ENCODE measurements at places on chromosomes 4 and X.

DNA sequence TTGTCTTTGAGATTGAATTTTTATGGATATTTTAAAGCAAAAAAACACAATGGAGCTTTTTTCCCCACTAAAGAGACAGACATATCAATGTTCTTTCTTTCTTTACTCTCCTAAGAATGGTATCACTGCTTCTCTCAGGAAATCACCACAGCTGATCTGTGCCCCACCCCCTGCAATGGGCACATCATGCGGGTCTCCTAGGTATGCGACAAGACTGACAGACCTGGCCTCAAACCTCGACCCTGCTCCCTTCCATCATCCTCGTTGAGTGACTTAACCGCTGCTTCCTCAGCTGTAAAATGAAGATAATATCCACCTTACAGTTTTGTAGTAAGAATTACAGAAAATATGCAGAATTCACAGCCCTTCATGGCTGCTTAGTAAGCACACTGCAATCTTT, 58.3 kb downstream of the LEF1 start:
- DNase-seq, result no peak

DNA sequence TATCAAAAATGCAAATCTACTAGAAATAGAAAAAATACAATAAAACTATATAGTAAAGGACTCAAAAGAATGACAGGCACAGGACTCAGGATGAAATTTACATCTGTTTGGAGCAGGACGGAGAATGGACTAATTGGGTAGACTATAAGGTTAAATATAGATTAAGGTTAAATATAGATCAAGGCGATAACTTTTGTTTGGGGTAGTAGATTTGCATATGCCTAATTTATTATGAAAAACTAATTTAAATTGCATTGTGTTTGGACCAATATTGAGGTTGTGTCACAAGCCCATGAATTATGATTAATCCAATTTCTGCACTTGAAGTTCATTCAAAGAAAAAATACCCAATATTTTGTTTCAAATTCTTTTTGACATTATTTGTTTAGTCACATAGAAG, 31.0 kb downstream of the MTHFD2L start:
- DNase-seq, result no peak

GRCh38 chrX:18294893-18295292, 59.6 kb downstream of the SCML2 start:
- no peak for DNase-seq

GRCh38 chrX:151984328-151984727, 9.9 kb upstream of the GABRE start:
- DNase-seq, result no peak

GRCh38 chr4:44725726-44726037, 674 bp downstream of the GNPDA2 start:
- DNase-seq, result no peak

GRCh38 chrX:471281-471680, 84.6 kb upstream of the PPP2R3B start:
- DNase-seq, result no peak

DNA sequence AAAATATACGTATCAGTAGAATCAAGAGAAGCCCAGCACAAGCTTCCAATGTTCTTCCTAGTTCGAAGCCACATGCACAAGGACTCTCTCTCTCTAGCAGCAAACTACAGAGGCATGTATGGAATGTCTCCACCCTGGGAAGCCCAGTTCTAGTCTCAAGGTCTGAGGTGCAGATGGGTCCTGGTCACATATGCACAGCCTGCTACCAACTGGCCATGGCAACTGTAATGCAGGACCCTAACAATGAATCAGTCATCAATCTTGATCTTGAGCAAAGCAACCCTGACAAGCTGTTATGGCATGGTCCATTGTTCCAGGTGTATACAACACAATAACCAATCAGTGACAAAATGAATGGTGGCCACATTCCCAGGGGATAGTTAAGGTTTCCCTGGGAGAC, 55.8 kb downstream of the MBNL3 start:
- no peak for DNase-seq

GRCh38 chr4:160370046-160370445, 1267.2 kb downstream of the RAPGEF2 start:
- DNase-seq, result no peak

DNA sequence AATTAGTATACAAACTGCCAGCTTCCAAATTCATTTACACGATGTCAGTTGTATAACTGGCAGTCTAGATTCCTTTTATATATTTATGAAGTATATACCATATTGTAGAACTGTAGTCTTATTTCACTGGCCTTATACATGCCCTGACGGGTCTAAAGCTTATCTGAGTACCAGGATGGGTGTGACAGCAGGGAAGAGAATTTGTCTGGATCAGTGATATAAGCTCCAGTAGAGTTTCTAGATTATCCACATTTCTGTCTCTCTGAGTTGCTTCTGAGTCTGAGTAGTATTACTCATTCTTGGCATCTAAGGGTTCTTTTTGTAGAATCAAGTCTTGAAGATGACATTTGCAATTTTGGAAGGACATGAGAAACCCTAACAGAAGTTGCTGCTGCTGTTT, 101.3 kb downstream of the RPA4 start:
- no peak for DNase-seq

- DNase-seq, result no peak
Measured at GRCh38 chrX:122504026-122504425, 680.1 kb upstream of the GRIA3 start.

GRCh38 chrX:19606902-19607301, 91.6 kb upstream of the MAP3K15 start:
- DNase-seq, result no peak

GRCh38 chr4:113730467-113731216, 30.9 kb downstream of the CAMK2D start:
- DNase-seq, result no peak
